Calu3 (cell line): ENCODE measurements at places on chromosomes 11 and 22.
A peak's percentile ranks its signal among the peaks of the same experiment; 100 is the strongest.

GRCh38 chr11:116353589-116353988 is 419.2 kb downstream of the BUD13 start:
- peak; percentile 3 for DNase-seq

DNA sequence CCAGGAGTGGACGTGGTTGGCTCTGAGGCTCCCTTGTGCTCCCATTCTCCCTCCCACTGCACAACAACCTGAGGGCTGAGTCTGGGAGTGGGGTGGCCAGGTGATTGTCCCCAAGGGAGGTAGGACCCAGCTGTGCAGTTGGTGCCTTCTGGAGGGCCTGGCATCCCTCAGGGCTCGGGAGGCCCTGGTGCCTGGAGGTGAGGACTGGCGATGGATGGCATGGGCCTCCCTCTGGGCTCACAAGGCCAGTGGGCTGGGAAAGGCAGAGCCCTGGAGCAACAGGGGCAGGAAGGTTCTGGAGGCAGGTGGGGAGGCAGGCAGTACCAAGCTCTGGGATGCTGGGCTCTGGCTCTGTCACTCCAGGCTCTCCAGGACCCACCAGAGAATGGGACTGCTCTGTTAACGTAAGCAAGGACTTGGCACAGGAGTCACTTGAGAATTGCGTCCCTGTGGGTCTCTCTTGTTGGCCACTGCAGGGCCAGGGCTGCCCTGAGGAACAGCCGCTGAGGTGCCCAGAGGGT is 114.2 kb downstream of the KCNQ1OT1 start:
- no peak for DNase-seq

- no peak for DNase-seq
These were observed 33.4 kb downstream of the AMBRA1 start for GRCh38 chr11:46560300-46560991.

DNA sequence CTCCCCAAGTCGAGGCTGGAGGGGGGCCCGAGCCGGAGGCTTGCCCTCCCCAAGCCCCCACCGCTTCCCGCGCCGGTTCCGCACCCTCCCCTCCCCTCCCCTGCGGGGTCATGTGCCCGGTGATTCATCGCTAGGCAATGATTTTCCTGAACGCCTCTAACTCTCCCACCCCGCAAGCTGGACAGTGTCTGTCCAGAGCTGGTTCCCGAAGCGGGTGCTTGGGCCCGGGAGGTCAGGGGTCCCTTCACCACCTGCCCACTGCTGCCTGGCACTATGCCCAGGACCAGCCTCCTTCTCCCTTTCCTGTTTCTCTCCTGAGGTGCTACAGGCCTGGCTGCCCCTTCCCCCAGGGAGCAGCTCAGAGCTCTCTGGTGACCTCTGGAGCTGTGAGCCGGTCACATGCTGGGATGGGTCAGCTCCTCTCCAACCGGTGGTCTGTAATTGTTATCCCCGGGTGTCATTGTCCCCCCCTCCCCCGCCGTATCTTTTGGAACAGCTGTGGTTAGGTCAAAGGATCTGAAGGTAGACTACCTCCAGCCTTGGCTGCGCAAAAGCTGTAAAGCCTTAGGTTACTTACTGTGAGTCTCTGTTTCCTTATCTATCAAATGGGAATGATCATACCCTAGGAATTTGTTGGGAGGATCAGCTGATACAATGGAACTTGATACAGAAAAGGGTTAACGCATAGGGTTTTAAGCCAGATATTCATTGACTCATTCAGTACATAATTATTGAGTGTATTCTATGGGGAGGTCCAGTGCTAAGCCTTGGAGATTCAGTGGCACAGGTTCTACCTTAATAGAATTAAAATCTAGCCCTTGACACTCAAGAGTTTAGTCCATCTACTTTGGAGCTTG is 753 bp downstream of the STX3 start:
- DNase-seq: peak; percentile 90

DNA sequence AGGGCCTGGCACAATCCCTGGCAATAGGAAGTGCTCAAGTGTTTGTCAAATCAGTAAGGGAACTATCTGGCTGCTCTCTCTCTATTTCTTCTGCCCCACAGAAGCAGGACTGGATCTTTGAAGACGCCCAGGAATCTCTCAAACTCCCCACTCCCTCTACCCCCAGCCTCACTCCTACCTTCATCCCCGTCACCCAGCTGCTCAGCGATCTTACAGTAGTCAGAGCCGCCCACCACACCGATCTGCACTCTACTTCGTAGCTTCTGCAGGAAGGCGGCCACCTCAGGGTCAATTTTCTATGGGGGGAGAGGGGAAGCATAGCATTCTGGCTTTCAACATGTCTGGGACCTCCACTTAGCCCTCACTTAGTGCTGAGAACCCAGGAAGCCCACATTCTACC is 3.7 kb downstream of the PMM1 start:
- DNase-seq: no peak

- DNase-seq: no peak
These were observed 32.4 kb downstream of the OTOG start for GRCh38 chr11:17579451-17579850.

DNA sequence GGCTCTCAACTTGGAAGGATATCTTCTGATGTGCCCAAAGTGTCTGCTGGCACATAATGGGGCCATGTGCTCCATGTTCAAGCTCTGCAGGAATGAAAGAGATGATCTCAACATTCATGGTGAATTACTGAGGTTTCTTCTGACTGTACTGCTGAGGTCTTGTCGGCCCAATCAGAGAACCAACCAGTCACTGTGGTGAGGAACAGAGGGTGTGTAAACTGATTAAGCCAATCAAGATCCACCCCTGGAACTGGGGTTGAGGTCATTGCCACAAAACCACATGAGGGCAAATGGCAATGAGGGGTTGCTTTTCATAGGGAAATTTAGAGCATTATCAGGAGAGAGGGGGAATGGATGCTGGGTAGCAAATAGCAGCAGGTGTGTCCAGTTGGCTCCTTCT is 152.3 kb upstream of the RAG2 start:
- no peak for DNase-seq

- DNase-seq: no peak
These were observed 176.5 kb downstream of the TRPC6 start for GRCh38 chr11:101407324-101407723.

GRCh38 chr11:130431801-130432200 is 3.4 kb upstream of the ADAMTS8 start:
- no peak for DNase-seq

GRCh38 chr11:99170591-99170990 is 149.8 kb downstream of the CNTN5 start:
- DNase-seq: no peak

GRCh38 chr11:1017269-1018005 is 19.1 kb downstream of the MUC6 start:
- no peak for DNase-seq

- no peak for DNase-seq
These were observed 41.2 kb downstream of the OR2AT4 start for GRCh38 chr11:75055511-75055910.

- DNase-seq: no peak
These were observed 68.1 kb upstream of the RASD2 start for GRCh38 chr22:35472488-35472887.

GRCh38 chr22:47836957-47837356 is 1074.5 kb downstream of the TBC1D22A start:
- DNase-seq: no peak

DNA sequence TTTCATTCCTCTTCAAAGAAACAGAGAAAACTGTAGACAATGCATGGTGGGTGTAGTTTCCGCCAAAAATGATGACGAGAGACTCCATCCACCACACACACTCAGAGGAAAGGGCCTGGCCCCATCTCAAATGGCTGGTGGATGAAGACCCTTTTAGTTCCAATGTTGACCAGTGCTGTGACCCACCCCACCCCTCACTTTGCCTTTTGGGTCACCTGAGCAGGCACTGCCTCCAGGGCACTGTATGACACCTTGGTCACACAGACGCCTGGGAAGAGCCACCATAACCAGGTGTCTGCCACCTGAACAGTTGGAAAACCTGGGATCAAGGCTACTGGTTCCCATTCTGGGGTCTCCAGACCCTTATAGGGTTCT is 121.3 kb downstream of the MPPED1 start:
- DNase-seq: no peak

DNA sequence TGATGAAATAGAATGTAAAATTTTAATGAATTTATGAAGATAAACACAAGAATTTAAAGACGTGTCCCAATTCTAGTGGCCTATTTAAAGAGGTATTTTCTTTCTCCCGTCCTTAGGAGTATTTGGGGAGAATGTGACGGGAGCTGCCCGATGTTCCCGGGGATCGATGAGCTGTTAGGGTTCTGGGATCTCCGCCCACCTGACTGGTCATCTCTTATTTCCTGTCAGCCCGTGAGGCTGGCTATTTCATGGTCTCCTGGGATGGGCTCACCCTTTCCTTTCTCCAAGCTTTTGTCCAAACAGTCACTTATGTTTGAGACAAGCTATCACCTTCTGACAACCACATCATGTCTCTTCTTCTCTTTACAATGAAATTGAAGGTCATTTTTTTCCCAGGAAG is 16.9 kb upstream of the CLMP start:
- DNase-seq: no peak

- no peak for DNase-seq
These were observed 46.8 kb downstream of the PLAAT5 start for GRCh38 chr11:63444160-63444559.

DNA sequence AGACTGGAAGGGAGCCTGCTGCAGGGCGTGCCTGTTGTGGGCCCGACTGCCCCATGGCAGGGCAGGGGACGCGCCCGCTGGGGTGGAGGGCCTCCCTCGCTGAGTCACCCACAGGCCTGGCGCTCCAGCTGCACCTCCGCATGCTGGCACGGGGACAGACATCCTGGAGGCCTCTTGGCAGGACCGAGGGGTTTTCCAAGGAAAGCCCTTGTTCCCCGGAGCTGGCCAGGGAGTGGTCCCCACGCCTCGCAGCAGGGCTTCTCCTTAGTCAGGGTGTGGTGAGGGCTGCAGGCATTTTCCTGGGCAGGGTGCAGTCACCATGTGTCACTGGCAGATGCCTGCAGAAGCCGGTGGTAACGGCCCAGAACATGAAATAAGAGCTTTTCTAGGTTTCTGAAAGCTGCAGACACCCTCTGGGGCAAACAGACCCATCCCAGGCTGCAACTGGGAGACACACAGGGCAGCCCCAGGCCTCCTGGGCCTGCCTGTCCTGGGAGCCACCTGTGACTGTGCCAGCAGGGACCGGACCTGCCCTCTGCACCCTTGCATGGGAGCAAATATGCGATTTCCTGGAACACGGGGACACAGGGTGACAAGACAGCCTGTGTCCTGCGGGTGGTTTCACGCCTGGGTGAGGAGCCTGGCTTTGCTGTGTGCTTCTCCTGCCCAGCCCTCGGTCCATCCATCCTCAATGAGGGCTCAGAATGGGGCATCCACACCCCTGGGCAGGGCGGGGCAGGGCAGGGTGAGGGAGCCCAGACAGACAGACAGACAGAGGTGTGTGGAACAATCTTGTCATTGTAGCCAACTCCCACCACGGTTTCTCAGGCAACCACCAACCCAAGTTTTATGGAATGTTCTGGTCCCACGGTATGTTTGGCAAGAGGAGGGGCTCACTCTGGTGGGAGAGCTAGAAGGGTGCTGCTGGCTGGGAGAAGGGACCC is 43.2 kb upstream of the FADD start:
- DNase-seq: peak; percentile 89

GRCh38 chr22:27778294-27779090 is 23.1 kb downstream of the MN1 start:
- no peak for DNase-seq

GRCh38 chr11:87031433-87032170 is 6.1 kb upstream of the TMEM135 start:
- DNase-seq: no peak

DNA sequence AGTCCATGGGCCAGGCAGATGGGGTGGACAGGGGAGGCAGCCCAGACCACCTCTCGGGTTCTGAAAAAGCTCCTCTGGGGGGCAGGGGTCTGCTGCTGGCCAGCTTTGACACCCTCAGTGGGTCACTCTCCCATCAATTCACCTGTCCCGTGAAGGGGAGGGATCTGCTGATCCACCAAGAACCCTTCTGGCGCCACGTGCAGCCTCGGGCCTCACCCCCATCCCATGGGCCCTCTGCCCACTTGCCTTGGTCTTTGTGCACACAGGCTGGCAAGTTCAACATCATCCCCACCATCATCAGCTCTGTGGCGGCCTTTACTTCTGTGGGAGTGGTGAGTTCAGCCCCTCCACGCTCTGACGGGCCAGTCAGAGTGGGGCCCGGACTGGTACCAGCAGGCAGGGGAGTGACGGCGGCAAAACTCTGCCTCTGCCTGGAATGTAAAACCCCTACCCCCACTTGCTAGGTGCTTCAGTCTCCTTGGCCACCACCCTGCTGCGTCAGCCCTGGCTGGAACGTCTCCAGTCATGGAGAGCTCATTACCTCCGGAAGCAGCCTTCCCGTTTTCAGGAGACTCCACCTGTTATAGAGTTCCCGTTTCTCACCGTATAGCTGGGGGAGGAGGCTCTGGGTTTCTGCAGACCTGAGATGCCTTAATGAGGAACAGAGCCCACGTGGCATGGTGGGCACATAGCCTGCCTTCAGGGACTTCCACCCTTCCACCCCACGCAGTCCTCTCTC is 12.7 kb downstream of the PRG3 start:
- DNase-seq: no peak

DNA sequence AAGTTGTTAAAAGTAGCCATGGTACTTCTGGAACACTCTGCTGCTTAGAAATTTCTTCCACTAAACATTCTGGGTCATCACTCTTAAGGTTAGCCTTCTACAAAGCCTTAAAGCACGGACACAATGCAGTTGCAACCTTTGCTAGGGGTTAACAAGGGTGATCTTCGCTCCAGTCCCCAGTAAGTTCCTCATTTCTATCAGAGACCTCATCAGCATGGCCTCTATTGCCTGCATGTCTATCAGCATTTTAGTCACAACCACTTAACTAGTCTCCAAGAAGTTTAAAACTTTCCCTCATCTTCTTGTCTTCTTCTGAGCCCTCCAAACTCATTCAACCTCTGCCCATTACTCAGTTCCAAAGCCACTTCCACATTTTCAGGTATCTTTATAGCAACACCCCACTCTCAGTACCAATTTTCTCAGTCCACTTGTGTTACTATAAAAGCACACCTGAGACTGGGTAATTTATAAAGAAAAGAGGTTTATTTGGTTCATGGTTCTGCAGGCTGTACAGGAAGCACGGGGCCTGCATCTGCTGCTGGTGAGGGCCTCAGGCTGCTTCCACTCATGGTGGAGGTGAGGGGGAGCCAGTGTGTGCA is 48.7 kb upstream of the TH start:
- no peak for DNase-seq

- no peak for DNase-seq
These were observed 13.2 kb downstream of the OR10AG1 start for GRCh38 chr11:55956521-55956920.

DNA sequence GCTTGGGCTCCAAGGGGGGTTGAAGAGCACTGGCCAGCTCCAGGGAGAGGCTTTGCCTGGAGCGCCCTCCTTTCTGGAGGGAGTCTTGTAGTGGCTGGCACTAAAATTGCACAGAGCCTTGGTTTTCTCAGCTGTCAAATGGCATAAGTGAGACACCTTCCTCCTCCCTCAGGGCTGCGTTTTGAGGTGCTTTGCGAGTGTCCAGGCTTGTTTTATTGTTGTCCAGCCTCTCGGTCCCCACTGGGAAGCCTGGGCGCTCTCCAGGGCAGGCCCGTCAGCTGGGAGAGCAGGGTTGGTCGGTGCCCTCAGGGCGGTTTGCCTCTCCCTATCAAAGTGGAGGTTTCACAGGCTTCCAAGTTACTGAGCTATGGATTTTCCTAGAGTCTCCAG is 149.3 kb upstream of the B3GAT1 start:
- no peak for DNase-seq
